Astrocyte of the spinal cord (primary cell): ENCODE measurements at places on chromosomes 11 and 22.
A peak's percentile ranks its signal among the peaks of the same experiment; 100 is the strongest.

DNA sequence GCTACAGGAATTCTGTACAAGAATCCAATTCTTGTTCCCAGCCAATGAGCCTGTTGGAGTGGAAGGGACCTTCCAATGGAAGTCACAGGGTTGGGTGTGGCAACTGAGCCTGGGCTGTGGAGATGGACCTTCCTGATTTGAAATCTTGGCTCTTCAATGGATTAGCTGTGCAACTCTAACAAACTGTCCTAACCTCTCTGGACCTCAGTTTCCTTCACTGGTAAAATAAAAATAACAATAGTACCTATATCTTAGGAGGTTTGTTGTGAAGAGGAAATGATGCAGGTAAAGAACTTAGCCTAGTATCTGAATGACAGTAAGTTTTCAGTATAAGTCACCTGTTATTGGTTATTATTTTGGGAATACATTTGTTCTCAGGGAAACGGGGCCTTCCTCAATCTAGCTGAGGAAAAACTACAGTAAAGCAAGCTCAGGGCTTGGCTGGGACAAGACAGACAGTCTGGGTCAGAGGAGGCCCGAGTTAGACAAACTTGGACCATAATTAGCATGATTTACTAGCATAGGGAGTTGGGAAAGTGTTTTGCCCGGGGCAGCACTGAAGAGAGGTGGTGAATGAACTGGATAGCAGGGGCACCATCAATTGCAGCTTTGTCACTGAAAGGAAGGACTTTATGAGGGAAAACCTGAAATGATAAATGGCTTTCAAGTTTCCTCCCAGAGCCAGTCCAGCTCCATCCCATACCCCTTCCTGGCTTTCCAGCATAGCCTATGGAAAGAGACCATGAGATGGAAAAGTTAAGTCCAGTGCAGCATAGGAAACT lies 13.7 kb downstream of the ELF5 start:
- DNase-seq = no peak

DNA sequence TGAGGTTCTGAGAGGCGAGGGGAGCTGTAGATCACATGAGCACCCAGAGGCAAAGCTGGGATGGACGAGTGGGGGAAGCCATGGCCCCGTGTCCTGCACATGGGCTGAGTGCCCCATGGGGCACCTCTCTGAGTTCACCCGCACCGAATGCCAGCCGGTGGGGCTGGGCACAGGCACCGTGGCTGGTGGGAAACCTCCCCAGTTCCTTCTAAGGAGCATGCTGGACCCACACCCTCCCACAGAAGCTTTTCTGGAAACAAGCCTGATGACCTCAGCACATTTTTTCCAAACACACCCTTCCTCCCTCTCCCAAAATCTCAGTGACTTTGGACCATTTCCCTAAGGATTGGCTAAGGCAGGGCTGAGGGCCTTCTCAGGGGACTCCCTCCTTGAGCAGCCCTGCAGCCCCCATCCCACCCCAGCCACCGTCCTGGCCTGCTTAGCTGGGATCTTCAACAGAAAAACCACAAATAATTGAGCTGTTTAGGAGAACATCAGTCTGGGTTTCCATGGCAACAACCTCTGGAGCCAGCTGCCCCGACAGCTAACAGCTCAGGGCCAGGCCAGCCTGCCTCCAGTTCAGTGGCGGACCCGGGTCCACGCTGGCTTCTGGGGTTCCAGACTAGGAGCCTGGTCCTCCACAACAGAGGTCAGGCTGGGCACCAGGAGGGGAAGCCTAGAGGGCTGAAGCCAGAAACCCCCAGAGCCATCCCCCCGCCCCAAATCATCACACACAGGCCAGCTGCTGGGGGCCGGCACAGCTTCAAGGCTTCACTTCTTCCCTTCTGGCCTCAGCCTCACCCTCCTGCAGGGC lies 18.1 kb upstream of the LINC01488 start:
- DNase-seq = peak; percentile 76

DNA sequence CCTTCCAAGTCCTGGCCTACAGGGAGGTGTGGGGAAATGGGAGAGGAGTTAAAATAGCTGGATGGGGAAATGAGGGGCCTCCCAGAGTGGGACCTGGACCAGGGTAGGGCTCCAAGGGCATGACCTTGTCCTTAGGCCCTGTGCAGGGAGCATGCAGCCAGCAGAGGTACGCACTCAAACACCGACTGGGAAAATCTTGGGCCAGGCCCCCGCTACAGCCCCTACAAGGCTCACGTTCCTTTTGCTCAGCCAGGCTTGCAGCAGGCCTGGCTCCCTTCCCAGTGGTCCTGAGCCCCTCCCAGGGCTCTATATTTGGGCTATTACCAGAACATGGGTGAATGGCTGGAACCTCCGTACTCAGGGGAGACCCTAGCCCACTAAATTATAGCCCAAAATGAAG lies 31.3 kb downstream of the LMO1 start:
- no peak for DNase-seq

DNA sequence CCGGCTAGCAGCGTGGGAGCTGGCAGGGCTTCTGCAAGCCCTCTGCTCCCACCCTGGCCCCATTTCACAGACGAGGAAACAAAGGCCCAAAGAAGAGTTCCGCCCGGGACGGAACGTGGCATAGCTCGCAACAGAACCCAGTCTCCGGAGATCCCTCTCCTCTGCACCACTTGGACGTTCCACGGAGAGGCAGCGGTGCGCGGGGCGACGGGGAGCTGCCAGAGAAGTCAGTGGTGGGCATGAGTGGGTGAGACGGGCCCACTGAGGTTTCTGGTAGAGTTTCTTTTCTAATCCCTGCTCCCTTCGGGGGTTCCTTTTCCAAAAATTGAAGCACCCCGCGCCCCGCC lies 554 bp upstream of the NECTIN1 start:
- no peak for DNase-seq

- DNase-seq = no peak
These were observed 358.4 kb downstream of the CTTN start for GRCh38 chr11:70756756-70757155.
